PC-9 (cell line): ENCODE measurements at places on chromosomes 5 and 9. TPM values are rescaled to one million over a fixed set of nuclear protein-coding genes. Genes with fewer than 3 reads are reported as not detected.
A peak's percentile ranks its signal among the peaks of the same experiment; 100 is the strongest.

Gene SPATA31D4
- total RNA-seq, result not detected in 2 replicates

Gene FCHO2
- 13.6 and 26.1 TPM in 2 replicates for total RNA-seq

Gene PIP5K1B
- not detected in 2 replicates for total RNA-seq

Gene ABCA2
- 79.2 and 115 TPM in 2 replicates for total RNA-seq

Gene FGF10
- not detected in 2 replicates for total RNA-seq

Gene EIF4EBP3
- 4.8 and 5.6 TPM in 2 replicates for total RNA-seq

Gene TIGD6
- 3.0 and 3.9 TPM in 2 replicates for total RNA-seq

Gene EIF4E1B
- not detected in 2 replicates for total RNA-seq

Gene NEUROG1
- not detected in 2 replicates for total RNA-seq

DNA sequence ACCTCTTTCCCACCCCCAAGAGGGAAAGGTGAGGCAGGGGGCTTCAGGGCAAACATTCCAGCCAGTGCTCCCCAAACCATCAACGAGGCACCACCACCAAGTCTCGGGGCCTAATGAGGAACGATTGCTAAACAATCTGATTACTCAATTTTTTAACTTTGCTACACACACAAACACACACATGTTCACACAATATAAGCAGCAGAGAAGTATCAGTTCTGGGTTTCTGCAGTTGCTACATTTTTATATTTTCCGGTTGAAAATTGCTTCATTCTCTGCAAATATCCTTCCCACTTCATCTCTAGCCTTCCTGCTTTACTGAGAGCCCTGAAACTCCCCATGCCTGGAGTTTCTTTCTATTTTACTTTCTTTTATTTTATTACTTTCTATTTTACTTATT, 60.2 kb downstream of the FEM1C start:
- H3K27ac ChIP-seq, result no peak overlapping the region
- no peaks in the 10 kb centered on the region for H3K4me1 ChIP-seq
- DNase-seq, result no peak
- H3K4me3 ChIP-seq, result no peak overlapping the region

GRCh38 chr5:107295914-107296313, 374.8 kb downstream of the EFNA5 start:
- no peaks in the 10 kb centered on the region for H3K27me3 ChIP-seq
- H3K4me3 ChIP-seq, result no peak overlapping the region
- peaks cover 4% of the 10 kb centered on the region; the same call in 1 of the 2 replicates for H3K4me1 ChIP-seq

- H3K4me3 ChIP-seq, result no peak overlapping the region
- DNase-seq, result no peak
- no peaks in the 10 kb centered on the region for H3K4me1 ChIP-seq
- no peak overlapping the region for H3K27ac ChIP-seq
Observed at GRCh38 chr9:125948887-125949596, 201.9 kb downstream of the PBX3 start.

- DNase-seq, result no peak
- H3K36me3 ChIP-seq, result no peaks in the 10 kb centered on the region
- H3K4me1 ChIP-seq, result no peaks in the 10 kb centered on the region
- H3K4me3 ChIP-seq, result no peak overlapping the region
- no peak overlapping the region for H3K27ac ChIP-seq
Observed at GRCh38 chr5:123012321-123012720, 24.2 kb downstream of the PPIC start.

DNA sequence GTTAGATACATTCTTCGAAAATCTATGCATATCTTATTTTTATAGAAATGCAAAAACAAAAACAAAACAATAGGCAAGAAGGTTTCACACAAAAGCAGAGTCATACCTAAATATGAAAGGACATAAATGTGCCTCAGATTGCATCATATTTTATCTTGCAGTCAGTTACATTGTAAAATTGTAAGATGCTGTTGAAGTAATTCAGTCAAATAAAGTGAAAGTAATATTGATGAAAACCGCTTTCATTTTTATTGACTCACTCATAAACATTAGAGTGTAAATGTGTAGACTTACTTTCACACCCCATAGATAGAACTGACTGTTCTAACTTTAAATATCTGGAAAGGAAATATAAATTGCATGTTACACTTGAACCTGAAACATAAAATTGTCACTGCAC, 931.5 kb upstream of the NUDT12 start:
- H3K27ac ChIP-seq, result no peak overlapping the region
- no peak overlapping the region for H3K4me3 ChIP-seq
- no peaks in the 10 kb centered on the region for H3K27me3 ChIP-seq

DNA sequence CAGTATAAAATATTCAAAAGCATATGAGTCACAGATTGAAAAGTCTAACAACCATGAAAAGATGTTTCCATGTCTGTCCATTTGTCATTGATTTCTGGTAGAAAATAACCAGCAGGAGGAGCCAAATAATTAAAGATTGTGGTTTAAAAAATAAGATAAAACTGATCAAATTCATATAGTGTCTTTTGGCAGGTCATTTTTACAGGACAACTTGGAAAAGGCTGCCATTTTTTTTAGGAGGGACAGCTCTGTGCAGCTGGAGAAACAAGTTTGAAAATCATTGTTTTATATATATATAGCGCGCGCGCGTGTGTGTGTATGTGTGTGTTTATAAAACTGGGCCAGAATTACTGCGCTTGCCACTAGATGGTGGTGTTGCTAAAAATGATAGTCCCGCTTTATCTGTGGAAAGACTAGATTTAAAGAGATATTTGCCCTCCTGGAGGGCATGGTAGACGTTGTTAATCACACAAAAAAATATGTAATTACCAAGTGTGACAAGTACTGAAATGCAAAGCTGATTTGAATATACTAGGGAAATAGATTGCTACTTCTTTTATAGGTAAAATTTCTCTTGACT, 1.3 kb upstream of the TRMO start:
- peak overlapping the region; percentile 66; the same call in 1 of the 2 replicates for H3K4me3 ChIP-seq
- no peaks in the 10 kb centered on the region for H3K36me3 ChIP-seq
- peak; percentile 69 for DNase-seq
- H3K4me1 ChIP-seq, result peaks cover 18% of the 10 kb centered on the region; the same call in 1 of the 2 replicates
- H3K27me3 ChIP-seq, result no peaks in the 10 kb centered on the region

DNA sequence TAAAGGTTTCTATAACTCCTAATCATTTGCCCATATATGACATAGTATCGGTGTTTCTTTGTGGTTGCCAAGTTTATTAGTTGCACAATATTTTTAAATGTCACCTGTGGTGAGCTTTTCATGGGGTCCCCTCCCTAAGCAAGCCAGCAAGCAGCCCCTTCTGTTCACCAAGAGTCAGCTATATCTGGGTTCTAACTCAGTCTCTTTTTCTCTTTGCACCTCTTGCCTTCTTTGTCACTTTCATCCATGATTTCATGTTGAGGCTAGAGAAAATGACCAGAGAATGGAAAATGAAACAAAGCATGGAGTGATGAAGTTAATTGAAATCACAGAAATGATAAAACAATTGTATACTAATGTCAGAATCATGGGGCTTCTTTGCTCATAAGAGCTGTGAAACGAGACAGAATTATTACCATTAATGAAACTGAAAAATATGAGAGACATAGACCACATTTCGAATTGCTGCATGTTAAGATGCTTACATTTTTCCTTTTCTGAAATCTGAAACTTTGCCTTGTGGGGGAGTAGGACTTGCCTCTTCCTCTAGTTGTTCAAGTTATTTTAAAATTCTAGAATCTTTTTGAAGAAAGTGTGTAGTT, 75.7 kb downstream of the CAMK4 start:
- H3K4me3 ChIP-seq, result no peak overlapping the region
- H3K27me3 ChIP-seq, result no peaks in the 10 kb centered on the region
- no peak for DNase-seq
- H3K36me3 ChIP-seq, result no peaks in the 10 kb centered on the region
- H3K27ac ChIP-seq, result no peak overlapping the region

GRCh38 chr9:133849110-133849670, 111.0 kb upstream of the SARDH start:
- H3K27me3 ChIP-seq, result no peaks in the 10 kb centered on the region
- H3K27ac ChIP-seq, result no peak overlapping the region
- no peak for DNase-seq
- H3K4me3 ChIP-seq, result no peak overlapping the region
- H3K4me1 ChIP-seq, result no peaks in the 10 kb centered on the region
- no peaks in the 10 kb centered on the region for H3K36me3 ChIP-seq

DNA sequence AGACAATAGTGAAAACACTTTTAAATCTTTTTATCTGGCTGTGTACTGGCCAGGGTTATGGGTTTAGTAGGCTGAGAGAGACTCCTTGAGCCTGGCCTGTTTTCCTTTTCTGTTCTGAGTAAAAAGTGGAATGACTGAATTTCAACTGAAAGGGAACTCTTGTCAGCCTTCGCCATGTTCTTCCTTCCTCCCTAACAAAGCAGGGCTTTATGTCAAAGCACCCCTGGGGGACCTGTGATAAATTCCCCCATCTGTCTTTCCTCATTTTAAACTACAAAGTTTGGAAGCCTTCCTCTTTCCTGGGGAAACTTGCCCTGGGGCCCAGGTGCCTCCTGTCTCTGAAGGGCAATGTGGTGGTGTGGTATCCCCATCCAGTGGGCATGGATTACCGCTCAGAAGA, 29.7 kb downstream of the LARP1 start:
- H3K4me3 ChIP-seq, result no peak overlapping the region
- no peaks in the 10 kb centered on the region for H3K4me1 ChIP-seq
- no peaks in the 10 kb centered on the region for H3K27me3 ChIP-seq
- no peak for DNase-seq
- peak overlapping the region; percentile 6; the same call in 1 of the 2 replicates for H3K27ac ChIP-seq
- peaks cover 2% of the 10 kb centered on the region; the same call in 1 of the 2 replicates for H3K36me3 ChIP-seq

- H3K4me1 ChIP-seq, result peaks cover 5% of the 10 kb centered on the region
- DNase-seq, result no peak
- H3K27ac ChIP-seq, result no peak overlapping the region
- H3K27me3 ChIP-seq, result no peaks in the 10 kb centered on the region
Observed at GRCh38 chr5:142758062-142758795, 11.9 kb upstream of the ARHGAP26 start.

GRCh38 chr5:133531178-133531577, 81.2 kb downstream of the FSTL4 start:
- DNase-seq, result no peak
- H3K4me1 ChIP-seq, result no peaks in the 10 kb centered on the region
- H3K27me3 ChIP-seq, result no peaks in the 10 kb centered on the region
- no peak overlapping the region for H3K27ac ChIP-seq
- H3K4me3 ChIP-seq, result no peak overlapping the region

DNA sequence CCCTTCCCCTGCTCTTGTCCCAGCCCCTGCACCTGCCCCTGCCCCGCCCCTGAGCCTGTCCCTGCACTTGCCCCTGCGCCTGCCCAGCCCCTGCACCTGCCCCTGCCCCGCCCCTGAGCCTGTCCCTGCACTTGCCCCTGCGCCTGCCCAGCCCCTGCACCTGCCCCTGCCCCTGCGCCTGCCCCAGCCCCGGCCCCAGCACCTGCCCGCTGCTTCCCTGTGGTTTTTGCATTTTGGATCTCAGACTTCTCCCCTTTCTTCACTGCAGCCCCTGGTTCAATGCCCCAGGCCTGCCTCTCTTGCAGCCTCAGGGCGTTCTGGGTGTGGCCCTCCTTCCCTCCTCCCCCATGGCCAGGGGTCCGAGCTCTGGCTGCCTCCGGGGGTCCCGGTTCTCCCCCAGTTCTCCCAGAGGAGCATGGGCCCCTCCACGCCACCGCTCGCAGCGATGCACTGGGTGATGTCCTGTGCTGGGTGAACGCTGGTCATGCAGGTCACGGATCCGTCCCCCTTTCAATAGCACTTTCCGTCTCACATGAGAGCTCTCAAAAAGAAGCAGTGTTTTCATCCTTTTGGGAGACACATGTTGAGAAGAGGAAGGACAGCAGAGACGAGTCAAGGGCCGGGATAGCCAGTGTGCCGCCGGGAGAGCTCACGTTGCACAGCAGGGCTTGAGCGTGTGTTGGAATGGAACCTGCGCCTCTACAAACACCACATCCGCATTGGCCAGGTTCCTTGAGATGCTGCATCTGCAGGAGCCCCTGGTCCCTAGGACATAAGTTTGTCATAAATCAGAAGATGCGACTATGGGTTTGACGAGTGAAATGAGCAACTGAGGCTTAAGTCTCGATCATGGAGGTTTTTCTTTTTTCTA, 44.0 kb upstream of the IRX4 start:
- no peak for DNase-seq
- no peaks in the 10 kb centered on the region for H3K36me3 ChIP-seq
- no peak overlapping the region for H3K4me3 ChIP-seq
- H3K4me1 ChIP-seq, result no peaks in the 10 kb centered on the region
- H3K27ac ChIP-seq, result no peak overlapping the region
- H3K27me3 ChIP-seq, result peaks cover 79% of the 10 kb centered on the region

DNA sequence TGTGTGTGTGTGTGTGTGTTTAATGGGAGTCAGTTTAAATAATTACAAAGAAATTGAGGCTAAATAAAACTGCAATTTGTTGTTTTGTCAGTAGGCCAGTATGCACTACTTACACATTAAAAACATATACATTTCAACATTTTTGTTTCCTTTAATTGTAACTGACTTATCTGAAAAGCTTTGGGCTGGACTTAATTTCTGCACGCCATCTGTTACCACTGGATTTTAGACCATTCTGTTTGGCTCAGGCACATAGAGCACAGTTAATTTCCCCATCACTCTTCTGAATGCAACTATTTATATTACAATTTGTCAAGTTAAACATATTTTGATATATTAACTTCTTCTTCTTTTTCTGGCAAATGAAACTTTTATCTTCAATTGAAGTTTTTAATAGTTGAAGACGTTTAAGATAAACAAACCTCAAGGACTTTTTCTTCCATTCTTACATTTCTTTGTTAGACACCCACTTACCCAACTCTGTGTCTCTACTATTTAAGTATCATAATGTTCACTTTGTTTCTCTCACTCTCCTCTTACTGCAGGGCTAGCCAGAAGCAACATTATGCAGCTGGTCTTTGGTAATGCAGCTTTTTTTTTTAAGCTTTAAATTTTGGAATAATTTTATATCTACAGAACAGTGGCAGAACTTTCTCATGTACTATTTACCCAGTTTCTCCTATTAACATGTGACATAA, 253.4 kb upstream of the ANKH start:
- no peak for DNase-seq
- no peaks in the 10 kb centered on the region for H3K36me3 ChIP-seq
- no peaks in the 10 kb centered on the region for H3K27me3 ChIP-seq
- no peak overlapping the region for H3K27ac ChIP-seq

GRCh38 chr5:16563686-16564085, 53.1 kb downstream of the RETREG1 start:
- H3K27me3 ChIP-seq, result peaks cover 22% of the 10 kb centered on the region; the same call in 1 of the 2 replicates
- H3K4me3 ChIP-seq, result no peak overlapping the region
- H3K27ac ChIP-seq, result no peak overlapping the region
- H3K36me3 ChIP-seq, result no peaks in the 10 kb centered on the region
- H3K4me1 ChIP-seq, result no peaks in the 10 kb centered on the region
- no peak for DNase-seq

- no peak overlapping the region for H3K4me3 ChIP-seq
- H3K27ac ChIP-seq, result no peak overlapping the region
- H3K27me3 ChIP-seq, result peaks cover 36% of the 10 kb centered on the region
- H3K4me1 ChIP-seq, result no peaks in the 10 kb centered on the region
- DNase-seq, result no peak
Observed at GRCh38 chr5:158698023-158698639, 401.6 kb downstream of the EBF1 start.

DNA sequence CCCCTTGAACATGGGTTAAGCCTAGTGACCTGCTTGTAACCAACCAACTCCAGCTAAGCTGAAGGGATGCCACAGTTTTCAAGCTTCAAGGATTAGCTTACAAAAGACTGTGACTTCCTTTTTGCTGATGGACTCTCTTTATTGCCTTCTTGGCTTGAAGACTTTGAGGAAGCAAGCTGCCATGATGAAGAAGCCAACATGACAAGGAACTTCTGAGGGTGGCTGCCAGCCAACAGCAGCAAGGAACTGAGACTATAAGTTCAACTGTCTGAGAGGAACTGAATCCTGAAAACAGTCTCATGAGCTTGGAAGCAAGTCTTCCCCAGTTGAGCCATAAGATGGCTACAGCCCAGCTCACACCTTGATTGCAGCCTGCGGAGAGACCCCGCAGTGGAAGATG, 116.1 kb upstream of the TAF11L2 start:
- no peaks in the 10 kb centered on the region for H3K36me3 ChIP-seq
- H3K4me3 ChIP-seq, result no peak overlapping the region
- no peak for DNase-seq
- H3K4me1 ChIP-seq, result peaks cover 21% of the 10 kb centered on the region
- H3K27ac ChIP-seq, result no peak overlapping the region
- H3K27me3 ChIP-seq, result no peaks in the 10 kb centered on the region; the same call in 1 of the 2 replicates
